ENCODE measurements at places on chromosomes 7 and 10. TPM values are rescaled to one million over a fixed set of nuclear protein-coding genes. Genes with fewer than 3 reads are reported as not detected.
A peak's percentile ranks its signal among the peaks of the same experiment; 100 is the strongest.

DNA sequence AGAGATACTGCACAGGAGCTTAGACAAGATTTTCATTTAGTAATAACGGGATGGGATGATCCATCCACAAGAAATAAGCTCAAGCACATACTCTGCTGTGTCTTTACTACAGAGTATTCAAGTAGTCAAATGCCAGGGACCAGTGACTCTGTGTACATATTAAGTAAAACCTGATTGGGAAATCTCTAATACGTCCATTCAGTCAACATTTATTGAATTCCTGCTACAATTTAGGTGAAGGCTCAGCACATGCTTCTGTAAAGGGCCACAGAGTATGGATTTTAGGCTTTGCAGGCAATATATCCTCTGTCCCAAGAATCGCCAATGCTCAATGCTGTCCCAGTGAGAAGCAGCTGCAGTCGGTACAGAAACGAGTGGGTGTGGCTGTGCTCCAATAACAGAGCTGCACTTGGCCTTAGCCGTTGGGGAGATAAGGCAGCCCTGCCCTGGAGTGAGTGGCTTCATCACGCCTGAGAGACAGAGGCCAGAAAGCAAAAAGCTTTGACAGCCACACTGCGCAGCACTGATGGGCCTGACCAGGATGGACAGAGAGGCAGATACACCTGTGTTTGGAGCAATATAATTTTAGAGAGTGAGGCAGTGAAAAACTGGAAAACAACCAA, 186.8 kb downstream of the PARD3 start:
- DNase-seq = peak; percentile 67

DNA sequence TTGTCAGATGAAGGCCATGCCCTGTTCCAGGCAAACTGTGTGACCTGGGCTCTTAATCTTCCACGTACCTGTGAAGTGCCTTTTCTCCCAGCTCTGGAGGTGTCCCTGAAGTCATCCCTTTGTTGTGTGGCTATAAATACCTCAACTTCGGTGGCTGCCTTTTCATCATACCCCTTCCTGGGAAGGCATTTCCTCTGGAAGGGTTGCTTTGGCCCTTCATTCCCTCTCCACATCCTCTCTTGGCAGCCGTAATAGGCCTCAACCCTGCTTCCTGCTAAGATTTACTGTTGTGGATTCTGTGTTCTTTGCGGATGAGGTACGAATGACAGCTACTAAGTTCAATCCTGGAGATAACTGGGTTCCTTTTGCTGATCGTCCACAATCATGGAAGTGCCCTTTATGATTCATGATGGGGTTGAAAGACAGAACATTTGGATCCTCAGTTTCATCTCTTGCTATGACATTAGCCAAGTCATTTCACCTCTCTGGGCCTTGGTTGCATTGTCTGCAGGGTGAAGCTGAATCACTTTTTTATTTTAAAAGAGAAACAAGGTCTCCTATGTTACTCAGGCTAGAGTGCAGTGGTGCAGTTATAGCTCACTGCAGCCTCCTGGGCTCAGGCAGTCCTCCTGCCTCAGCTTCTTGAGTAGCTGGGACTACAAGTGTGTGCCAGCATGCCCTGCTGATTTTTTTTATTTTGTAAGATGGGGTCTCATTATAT, 23.6 kb downstream of the FKBP6 start:
- DNase-seq = no peak

DNA sequence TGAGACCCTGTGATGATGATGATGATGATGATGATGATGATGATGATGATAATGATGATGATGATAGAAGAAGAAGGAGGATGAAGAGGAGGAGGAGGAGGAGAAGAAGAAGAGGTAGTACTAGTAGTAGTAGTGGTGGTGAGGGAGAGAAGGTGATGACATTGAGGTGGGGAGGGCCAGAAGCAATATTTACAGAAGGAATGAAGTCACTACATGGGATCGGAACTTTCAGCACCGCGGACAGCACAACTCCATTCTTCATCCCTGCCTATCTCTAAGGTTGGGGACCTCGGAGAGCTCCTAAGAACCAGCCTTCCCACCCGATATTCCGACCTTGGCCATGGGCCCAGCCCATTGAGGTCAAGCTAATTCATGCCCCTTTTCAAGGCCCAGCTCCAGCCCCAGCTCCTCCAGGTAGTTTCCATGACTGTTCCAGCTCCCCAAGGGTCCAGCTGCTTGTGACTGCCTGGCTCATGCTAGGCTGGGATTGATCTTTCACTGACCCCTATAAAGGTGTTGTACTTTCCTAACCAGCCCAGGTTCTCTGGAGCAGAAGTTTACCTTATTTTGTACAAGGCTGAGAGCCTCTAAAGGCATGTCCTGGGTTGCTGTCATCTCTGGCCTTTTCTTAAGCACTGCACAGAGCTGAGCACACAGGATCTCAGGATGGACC, 10.3 kb downstream of the CRHR2 start:
- no peak for DNase-seq

DNA sequence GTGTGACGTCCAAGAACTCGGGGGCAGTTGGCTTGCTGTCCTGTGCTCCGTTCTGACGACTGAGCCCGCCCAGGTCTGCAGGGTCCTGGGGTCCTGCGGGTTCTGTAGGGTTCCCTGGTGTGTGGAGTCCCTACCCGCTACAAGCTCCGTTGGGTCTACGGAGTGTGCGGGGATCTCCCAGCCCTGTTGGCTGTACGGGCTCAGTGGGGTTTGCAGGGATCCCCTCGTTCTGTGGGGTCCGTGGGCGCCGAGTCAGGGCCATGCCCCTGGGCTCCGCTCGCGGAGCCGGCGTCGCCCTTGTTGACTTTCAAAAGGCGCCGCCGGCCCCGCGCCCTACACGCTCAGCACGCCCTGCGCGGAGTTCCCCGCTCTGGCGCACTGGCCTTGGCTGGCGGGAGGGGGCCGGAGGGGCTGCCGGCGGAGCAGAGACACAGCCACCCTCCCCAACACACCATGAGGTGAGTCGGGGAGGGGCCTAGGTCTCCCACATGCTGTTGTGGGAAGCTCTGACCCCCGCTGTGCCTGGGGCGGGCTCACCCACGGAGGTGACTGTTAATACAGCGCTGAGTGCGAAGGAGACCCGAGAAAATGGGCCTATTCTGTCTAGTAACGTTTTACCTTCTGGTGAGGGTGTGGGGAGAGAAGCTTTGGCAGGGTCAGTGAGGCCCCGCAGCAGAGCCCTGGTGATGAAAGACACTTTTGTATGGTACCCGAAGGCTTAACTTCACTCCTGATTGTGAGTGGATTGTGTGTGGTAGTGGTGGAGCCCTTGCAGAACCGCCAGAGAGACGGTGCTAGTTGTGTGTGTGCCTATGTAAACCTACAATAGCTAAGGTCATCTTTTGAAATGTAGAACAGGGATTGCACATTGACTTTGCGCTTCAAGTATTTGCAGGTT, 8.1 kb downstream of the TASOR2 start:
- peak; percentile 53 for DNase-seq

Gene MNX1
- not detected for total RNA-seq

DNA sequence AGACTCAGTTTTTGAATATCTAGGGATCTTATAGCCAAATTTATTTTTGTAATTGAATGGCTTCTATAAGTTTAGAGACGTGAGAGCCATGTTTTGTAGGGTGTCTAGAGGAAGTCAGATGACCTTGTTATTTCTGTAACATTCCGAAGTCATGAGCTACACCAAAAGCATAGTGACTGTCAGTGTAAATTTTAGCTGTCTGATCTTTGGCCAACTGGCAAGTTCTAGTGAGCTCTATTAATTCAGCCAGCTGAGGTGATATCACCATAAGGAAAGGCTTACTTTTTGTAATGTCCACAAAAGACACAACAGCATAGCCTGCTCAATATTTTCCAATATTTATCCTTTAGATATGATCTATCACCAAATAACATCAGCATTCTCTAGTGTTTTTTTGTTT, 9.9 kb upstream of the NT5C3A start:
- no peak for DNase-seq

- DNase-seq = peak; percentile 66
Measured at GRCh38 chr7:5177060-5177459, 13.0 kb upstream of the WIPI2 start.

GRCh38 chr7:99012722-99013121, 131.2 kb downstream of the SMURF1 start:
- DNase-seq = no peak

Gene BAIAP2L1
- total RNA-seq = 3.0 TPM

Gene FKBP6
- not detected for total RNA-seq

- DNase-seq = no peak
Measured at GRCh38 chr7:157940497-157940896, 603.7 kb downstream of the DNAJB6 start.

All from psoas muscle (tissue), 8 donors.